Stimulated activated CD4-positive, alpha-beta T cell treated with anti-CD3 and anti-CD28 coated beads, Interleukin-1b, Interleukin-23, amount 100 ng/mL, for 1 hour (primary cell): ENCODE measurements at places on chromosomes 11 and 22.

GRCh38 chr11:1608363-1608762 lies at the start of gene KRTAP5-3:
Gene KRTAP5-3 (minus strand): TSS chr11:1608463. CDS start chr11:1608385, 78 bp downstream.
- DNase-seq: no peak

DNA sequence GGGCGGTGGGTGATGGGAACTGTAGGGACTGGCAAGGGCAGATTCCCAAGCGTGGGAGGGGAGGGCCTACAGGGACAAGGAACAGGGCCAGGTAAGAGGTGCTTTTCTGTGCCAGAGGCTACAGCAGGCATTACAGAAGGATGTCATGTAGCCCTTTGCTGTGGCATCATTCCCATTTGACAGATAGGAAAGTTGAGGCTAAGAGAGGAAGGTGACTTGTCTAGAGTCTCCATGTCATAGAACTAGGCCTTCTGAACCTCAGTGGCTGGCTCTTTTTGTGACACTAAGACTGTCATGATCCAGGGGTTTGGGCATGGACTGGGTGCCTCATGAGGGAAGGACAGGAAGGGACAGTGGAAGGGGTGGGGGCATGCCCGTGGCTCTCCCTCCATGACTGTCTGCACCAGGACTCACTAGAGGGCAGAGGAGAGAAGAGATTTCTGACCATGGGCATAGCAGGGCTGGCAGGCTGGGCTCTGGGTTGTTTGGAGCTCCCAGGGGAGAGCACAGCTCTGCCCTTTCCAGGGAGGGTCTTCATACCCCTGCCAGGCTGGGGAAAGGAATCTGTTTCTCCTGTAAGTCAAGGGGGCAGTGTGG lies 3.2 kb downstream of the MMP11 start:
- no peak for DNase-seq

DNA sequence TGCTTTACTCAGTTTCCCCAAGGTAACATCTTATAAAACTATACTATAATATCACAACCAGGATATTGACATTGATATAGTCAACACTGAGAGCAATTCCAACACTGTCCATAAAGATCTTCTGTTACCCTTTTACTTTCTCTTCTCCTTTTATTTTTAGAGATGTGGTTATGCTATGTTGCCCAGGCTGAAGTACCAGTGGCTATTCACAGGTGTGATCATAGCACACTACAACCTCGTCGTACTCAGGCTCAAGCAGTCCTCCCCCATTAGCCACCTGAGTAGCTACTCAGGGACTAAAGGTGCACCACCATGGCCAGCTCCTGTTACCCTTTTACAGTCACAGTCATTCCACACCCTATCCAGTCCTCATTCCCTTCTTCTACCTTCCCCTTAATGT lies 119.7 kb downstream of the CWF19L2 start:
- no peak for DNase-seq

DNA sequence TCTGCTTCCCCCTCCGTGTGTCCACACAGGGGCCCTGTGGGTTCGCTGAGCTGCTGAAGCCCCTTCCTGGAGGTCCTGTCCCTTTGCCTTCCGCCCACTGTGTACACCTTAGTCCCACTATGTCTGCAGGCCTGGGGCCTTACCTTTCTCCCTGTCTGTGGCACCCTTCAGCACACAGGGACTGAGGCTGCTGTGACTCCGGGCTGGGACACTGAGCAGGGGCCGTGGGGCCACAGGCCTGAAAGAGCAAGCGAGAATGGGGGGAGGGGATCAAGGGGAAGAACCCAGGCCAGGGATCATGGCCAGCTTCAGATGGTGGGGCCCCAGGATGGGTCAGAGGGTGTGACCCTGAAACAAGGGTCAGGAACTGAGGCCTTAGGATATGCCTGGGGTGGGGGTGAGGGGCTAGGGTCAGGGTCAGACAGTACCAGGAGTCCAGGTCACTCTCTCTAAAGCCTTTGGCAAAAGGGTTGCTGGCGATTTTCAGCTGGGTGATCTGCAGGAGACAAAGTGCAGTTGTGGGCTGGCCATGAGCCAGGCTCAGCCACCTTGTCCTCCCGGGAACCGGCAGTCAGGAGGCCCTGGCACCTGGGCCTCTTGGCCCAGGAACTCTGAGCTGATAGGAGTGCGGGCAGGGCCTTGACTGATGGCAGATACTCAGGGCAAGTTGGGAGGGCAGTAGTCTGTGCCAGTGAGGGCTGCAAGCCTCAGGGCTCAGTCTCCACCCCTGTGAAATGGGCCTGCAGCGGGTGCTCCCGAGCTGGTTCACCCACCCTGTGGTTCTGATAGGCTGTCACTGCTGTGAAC lies 2.6 kb upstream of the NUDT8 start:
- no peak for DNase-seq

DNA sequence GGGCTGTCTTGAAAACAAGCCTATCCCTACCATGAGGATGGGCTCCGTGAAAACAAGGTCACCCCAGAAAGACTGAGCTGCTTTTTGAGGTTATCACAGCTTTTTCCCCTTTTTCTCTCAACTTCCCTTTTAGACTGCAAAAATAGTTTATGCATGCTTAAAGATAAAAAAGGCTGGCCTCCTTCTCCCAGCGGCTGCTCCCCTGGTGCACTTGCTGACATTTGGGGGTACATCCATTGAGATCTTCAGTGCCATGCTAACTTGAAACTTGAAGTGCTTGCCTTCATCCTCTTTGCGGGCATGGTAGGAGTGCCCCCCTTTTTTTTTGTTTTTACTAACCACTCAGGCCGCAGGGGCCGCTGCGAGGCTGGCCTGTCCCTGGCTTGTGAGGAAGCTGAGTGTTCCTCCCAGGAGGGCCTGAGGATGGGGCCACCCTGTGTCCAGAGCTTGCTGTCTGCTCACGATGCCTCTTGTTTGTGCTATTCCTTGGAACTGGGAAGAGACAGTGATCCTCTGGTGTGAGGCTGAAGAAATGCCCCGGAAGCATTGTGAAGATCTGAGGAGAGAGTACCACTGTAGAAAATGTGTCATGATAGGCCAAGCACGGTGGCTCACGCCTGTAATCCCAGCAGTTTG lies 2.2 kb downstream of the TANGO2 start:
- no peak for DNase-seq

- no peak for DNase-seq
Observed at GRCh38 chr11:10778217-10778970, 27.3 kb downstream of the CTR9 start.

DNA sequence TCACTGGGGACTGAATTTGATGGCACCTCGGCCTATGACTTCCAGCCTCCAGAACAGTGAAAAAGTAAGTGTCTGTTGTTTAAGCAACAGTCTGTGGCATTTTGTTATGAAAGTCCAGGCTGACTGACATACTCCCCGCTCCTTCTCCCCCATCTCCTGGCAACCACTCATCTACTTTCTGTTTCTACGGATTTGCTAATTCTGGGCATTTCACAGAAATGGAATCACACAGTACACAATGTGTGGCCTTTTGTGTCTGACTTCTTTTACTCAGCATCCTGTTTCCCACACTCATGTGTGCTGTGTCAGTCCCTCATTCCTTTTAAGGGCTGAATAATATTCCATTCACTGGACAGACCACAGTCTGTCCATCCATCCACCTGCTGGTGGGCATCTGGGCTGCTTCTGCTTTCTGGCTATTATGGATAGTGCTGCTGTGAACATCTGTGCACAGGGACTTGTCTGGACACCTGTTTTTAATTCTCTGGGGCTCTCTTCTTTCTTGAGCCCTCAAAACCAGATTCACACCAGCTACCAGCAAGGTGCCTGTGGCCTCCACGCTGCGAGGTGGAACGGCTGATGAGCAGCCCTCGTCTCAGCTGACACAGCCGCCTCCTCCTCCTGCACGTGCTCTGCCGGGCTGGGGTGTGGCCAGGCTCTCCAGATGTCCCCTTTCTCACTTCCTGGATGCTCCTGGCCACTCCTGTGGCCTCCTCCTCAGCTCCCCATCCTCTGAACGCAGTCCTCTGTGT lies 333.1 kb downstream of the CTTN start:
- no peak for DNase-seq

DNA sequence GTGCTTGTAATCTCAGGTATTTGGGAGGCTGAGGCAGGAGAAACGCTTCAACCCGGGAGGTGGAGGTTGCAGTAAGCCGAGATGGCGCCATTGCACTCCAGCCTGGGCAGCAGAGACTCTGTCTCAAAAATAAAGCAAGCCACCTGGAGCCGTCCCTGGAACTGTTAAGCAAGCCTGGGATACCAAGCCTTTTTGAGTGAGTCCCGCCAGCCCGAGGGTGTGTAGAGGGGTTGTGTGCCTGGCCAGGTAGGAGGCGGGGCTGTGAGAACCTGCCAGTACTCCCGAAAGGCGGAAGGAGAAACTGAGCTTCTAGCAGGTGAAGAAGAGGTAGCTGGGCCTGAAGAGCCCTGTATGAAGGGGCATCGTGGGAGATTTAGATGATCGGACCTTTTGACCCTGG lies 52.4 kb downstream of the TRIOBP start:
- DNase-seq: no peak

GRCh38 chr11:119175493-119176077 lies 7.1 kb downstream of the NLRX1 start:
- no peak for DNase-seq

- DNase-seq: no peak
Observed at GRCh38 chr22:49216579-49216978, 611.1 kb downstream of the BRD1 start.

DNA sequence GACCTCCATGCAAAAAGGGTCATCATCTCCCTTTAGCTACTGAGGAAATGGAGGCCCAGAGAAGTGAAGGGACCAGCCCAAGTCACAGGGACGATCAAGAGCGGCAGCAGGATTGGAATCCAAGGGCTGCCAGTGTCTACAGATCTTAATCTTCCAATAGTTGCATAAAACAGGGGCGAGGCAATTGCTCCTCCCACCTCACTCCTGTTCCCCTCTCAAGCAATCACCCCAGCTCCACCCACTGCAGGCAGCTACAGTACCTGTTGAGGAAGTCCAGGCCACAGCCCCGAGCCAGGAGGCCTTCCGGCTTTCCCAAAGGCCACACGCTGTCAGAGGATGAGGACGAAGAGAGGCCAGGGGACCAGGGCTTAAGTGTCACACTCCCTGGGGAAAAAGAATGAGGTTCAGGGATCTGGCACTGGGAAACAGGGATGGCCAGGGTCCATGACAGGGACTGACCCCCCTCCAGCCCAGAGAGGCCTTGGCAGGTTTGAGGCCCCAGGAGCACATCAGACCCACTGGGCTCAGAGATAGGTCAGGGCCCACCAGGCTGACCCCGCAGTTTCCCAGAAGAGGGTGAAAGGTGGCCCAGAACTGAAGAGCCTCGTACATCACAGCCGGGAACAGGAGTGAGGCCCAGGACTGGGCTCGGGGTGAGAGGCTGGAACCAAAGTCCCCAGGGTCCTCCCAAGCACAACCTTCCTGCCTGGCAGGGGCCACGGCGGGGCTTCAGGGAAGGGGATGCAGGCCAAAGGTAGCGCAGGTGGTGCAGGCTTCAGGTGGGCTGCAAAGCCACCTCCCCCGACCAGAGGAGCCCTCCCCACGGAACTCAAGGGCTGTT lies 16.4 kb upstream of the MFNG start:
- DNase-seq: no peak

DNA sequence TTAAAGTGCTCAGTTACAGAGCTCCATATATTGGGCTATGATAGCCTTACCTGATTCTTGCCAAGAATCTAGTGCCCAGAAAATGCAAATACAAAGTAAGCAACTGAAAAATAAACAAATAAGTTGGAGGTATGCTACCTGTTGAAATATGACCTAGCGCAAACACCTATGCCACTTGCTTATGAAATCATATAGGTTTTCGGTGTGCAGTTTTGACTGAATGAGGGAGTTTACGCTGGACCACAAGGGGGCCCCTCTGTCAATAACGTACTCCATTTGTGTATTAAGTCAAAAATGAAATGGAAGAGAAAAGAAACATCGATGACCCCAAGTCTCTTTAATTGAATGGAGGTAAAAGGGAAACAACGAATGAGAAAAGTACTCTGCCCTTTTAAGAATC lies 84.9 kb upstream of the TRIM77 start:
- DNase-seq: no peak

DNA sequence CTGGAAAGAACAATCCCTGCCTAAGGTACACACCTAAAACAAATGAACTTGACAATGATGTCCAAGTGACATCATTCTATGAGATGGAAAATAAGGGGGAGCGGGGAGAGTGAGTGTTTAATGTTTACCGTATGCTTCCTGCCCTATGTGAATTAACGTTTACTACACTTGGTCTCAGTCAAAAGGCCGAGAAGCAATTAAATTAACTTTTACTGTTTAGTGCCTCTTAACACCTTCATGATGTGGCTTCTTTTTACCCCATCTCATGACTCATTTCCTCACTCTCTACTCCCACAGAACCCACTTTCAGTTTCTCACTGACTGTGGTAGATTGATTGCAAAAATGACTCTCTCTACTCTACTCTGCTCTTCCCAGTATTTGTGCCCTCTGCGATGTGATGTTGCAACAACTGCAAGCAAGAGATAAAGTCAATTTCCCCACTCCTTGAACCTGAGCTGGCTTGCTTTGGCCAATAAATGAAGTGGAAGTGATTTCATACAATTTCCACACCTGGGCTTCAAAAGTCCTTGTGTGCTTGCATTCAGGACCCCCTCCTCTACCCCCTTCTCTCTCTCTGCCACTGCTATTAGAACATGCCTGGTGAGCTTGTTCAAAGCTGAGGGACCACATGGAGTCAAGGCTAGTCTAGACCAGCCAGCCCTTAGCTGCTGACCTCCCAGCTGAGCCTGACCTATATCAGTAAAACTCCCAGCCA lies 11.6 kb upstream of the ALKBH3 start:
- no peak for DNase-seq

DNA sequence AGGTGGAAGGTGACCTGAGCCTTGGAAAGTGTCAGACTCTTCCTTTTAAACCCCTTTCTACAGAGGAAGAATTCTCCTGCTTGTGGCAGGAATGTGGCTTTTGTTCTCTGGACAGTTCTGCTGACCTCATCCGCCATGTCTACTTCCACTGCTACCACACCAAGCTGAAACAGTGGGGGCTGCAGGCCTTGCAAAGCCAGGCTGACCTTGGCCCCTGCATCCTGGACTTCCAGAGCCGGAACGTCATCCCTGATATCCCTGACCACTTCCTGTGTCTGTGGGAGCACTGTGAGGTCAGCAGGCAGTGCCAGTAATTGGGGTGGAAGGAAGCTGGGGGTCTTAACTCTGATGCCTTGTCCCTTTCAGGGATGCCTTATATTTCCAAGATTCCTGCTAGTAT lies 9.3 kb downstream of the HINFP start:
- DNase-seq: no peak

GRCh38 chr11:65444314-65445051 lies 21.9 kb downstream of the NEAT1 start:
- DNase-seq: no peak

GRCh38 chr11:117882311-117882905 lies 6.0 kb upstream of the FXYD6 start:
- DNase-seq: no peak

GRCh38 chr22:44291265-44291664 lies 21.5 kb downstream of the SHISAL1 start:
- no peak for DNase-seq
